HepG2 (cell line): ENCODE measurements at places on chromosomes 4 and X.

GRCh38 chr4:139767168-139767567 is 101.5 kb downstream of the MGST2 start:
- DNase-seq, result no peak

DNA sequence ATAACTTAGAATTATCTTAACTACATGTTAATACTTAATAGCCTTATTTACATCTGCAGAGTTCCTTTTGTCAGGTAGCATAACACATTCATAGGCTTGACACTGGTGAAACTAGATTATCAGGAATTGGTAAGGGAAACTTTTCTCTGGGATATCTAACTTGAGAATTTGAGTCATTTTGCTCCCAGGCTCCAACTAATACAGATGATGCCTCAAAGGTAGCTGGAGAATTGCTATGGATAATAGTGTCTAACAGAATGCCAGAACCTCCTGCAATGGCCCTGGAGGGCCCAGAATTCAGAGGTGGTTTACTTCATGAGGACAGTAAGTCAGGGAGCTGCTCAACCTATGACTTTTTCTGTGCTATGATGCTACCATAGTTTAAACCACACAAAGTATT is 13.9 kb upstream of the TMPRSS11D start:
- DNase-seq, result no peak

- DNase-seq, result peak; percentile 5
Measured at GRCh38 chr4:115234405-115235093, 121.1 kb upstream of the NDST4 start.

GRCh38 chr4:126109836-126110235 is 795.1 kb downstream of the FAT4 start:
- DNase-seq, result no peak

DNA sequence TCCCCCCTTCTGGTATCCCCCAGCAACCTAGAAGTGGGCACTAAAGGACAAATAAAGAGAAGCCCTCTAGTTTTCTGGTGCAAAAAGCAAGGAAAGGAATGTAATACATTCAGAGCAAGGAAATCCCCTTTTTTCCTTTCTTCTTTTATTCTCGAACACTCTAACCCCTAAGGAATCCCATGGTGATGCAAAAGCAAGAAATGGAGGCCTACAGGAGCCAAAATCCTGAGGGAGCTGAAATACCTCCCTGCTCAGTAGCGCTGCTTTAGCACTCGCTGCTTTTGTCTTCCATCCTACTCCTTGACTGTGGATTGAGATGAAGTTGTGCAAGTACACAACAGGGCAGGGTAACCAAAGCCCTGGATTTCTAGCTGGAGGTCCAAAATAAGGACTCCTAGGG is 251.0 kb downstream of the PRDM5 start:
- no peak for DNase-seq

GRCh38 chrX:98637451-98637850 is 1753.7 kb downstream of the RPA4 start:
- no peak for DNase-seq

- DNase-seq, result no peak
Measured at GRCh38 chr4:122635205-122635604, 14.3 kb upstream of the IL21 start.

DNA sequence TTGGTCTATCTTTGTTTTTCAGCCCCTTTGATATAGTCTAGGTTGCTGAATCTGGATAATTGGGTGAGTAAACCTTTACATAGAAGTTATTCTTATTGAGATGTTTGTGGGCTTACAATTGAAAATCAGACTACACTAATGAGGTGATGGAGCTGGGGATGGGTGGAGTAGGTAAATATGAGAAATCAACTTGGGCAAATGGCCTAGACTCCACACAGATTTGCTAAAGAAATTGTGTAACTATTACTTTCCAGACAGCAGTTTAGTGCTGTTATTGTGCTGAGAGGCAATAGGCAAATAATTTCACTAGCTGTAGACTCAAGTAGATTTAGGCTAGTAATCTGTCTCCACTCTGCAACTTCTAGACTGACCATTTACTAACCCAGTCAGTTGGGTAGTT is 8.2 kb downstream of the DIAPH2 start:
- DNase-seq, result no peak

GRCh38 chr4:70062000-70062399 is 11.8 kb downstream of the HTN1 start:
- DNase-seq, result no peak

DNA sequence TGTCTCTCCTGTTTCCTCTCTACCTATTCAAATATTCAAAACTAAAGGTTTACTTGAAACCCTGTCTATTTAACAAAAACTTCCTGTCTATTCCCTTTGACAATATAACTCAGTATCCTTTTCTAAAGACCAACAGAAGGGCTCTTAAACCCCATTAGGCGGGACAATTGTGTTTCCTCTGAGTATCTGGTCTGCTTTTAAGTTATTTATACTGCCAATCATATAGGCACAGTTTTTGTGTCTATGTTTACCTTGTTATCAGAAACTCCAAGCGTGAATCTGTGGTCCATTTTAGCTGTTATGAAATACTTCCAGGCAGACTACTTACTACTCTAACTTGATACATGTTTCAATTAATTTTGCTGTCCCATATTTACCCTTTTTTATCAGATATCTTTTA is 350.0 kb upstream of the CTSO start:
- no peak for DNase-seq

DNA sequence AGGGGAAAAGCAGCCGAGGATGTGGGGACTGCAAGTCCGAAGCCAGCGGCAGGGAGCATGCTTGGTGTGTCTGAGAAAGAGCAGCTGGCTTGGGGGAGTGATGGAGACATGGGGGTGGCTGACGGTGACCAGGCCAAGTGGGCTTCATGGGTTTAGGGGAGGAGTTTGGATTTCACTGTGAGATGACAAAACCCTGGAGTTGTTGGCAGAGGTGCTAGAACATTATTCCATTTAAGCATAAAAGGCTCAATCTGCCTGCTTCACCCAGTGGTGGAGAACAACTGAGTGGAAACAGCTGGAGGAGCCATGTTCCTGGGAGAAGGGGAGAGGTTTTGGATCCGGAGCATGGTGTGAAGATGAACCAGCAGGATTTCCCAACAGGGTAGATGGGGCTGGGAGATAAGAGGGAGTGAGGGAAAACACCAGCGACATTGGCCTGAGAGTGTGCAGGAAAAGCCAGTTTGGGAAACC is 318.0 kb upstream of the TAPT1 start:
- no peak for DNase-seq

DNA sequence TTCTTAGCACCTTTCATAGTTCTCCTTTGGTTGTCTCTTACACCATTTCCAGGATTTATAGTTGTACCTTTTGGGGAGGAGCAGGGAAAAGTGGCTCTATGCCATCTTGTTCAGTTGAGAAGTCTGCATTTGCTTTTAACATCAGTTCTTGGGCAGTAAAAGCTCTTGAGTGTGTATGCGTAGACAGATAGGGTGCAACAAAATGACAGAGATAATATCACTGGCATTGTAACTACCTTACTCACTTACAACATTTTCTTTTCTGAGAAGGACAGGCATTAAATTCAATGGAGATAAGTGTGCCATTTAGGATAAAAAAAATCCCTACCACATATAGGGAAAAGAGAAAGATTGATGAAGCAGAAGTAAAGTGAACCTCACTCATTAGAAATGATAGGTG is 38.9 kb downstream of the ADGRG4 start:
- no peak for DNase-seq

DNA sequence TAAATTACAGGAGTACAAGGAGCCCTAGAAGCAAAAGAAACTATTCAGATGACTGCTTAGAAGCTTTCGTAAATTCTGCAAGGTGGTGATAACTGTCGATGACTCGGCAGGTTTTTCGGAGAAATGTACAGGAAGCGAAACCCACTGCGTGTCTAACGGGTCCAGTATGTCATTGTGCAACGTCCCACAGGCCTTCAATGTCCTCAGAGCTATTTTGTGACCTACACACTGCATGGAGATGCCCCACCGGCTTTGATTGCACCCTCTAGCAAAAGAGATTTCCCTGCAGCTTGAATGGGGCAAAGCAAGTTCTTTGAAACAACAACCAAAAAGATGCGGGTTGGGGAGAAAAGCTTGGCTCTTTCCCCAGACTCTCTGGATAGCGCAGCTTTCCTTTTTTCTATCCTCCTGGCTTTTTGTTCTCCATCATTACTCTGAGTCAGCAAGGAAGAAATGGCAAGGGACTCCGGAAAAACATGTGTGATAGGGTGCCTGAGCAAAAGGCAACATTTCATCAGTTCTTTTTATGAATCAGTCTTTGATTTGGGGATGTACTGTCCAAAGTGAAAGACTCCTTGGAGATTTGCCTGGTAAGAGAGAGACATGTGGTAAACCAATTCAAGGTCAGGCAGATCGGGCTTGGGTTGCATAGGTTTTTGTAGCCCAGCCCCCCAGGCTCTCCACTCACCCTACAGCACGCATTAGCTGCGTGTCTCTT is 112.0 kb upstream of the TBL1X start:
- DNase-seq, result peak; percentile 4

GRCh38 chrX:2875798-2876399 is 47.2 kb downstream of the GYG2 start:
- DNase-seq, result peak; percentile 18

DNA sequence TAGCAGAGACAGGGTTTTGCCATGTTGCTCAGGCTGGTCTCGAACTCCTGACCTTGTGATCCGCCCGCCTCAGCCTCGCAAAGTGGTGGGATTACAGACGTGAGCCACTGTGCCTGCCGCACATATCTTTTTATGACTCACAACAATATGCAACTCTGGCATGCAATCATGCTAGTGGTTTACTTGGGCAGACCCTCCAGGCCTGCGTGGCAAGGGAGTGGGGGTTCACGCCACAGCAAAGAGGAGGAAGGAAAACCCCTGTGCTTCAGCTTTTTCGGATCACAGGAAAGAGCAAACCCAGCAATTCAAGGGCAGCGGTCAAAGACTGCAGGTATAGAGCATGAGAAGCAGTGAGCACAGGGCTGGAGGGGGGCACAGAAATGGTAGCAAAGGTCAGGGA is 48.3 kb upstream of the CD99 start:
- DNase-seq, result no peak

- no peak for DNase-seq
Measured at GRCh38 chr4:83405844-83406816, 49.5 kb downstream of the HELQ start.

GRCh38 chr4:67909905-67910584 is 26.2 kb upstream of the TMPRSS11D start:
- peak; percentile 4 for DNase-seq

DNA sequence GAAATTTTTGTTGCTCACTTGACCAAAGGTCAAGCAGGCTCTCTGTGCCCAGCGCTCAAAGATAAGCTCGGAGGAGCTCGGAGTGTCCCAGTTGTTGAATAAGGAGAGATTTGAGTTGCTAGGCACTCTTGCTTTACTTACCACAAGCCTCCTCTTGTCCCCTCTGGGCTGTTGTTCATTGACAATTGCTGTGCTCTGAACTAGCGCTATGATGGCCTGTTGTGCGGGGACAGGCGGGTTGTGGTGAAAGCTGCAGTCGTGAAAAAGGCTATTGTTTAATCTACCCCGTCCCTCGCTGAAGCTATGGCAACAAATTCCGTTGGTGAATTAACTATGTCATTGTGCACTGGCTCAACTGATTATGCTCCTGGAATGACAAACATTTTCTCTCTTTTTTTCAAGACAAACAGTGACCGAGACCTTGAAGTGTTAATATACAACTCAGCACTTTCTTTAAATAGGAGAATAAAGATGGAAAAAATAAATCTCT is 21.0 kb upstream of the POLA1 start:
- peak; percentile 78 for DNase-seq

DNA sequence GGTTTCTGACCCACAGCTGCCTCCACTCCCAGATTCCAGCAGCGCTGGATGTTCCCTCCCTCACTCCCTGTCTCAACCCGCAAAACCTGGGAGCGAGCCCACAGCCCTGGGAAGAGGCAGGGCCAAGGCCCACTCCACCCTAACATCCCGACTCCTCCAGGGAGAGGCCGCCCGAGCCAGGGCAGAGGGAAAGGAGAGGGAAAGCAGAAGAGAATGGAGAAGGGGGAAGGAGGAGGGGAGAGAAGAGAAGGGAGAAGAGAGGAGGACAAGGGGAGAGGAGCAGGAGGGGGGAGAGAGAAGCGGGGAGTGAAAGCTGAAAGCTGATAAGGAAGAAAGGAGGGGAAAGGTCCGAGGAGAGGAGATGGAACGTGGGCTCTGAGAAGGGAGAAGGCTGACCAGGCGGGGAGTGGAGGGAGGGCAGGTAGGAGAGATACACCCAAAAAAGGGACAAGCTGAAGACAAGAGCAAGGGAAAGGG is 120.2 kb upstream of the PJA1 start:
- DNase-seq, result no peak

DNA sequence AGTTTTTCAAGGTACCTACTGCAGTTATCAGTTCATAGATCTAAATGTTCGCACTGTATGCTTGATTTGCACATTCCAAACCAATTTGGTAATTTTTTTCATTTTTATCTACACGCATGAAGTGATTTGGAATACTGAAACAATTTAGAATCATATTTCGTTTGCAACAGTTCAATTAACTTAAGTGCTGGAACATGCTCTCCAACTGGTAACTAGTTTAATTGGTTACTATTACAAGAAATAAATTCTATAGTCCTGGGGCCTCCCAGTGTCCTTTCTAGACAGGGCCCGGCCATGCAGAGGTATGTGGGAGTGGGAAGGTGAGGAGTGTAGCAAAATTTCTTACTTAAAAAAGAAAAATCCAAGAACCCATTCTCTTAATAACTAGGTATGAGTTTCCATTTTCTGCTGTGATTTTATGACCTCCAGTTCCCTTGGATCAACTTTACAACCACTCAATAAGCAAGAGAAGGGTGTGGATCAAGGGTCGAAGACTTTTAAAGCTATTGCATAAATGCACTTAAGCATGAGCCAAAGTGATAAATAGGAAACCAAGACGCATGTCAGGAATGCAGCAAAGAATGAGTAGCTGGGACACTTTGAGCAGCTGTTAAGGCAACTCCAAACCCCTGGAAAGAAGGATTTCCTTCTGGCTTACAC is 106.9 kb downstream of the PPARGC1A start:
- no peak for DNase-seq

GRCh38 chr4:20698382-20698781 is 1.9 kb upstream of the PACRGL start:
- DNase-seq, result no peak

- DNase-seq, result peak; percentile 35
Measured at GRCh38 chrX:40176351-40177116, 78.8 kb upstream of the BCOR start.

- no peak for DNase-seq
Measured at GRCh38 chrX:16664626-16665025, 14.7 kb downstream of the S100G start.

DNA sequence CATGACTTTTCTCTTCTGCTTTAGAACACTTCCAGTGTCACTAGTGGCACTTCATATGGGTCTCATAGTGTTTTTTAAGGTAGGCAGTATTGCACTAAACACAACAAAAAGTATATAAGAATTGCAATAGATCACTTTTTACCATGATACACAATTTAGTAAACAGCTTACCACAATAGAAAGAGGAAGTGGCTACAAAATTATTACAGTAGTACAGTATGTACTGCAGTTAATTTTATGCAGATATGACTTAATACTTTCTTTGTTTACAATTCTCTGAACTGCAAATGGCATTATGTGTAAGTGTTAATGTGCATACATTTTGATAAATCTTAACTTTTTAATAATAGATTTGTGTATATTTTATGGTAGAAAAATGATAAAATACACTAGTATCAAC is 157.3 kb downstream of the RRAGB start:
- no peak for DNase-seq
